ENCODE measurements at places on chromosomes 1 and 21.

GRCh38 chr1:41626616-41627375, 142.3 kb upstream of the EDN2 start:
- no peak for DNase-seq

GRCh38 chr1:86773341-86774288, 69.2 kb downstream of the SH3GLB1 start:
- no peak for DNase-seq

DNA sequence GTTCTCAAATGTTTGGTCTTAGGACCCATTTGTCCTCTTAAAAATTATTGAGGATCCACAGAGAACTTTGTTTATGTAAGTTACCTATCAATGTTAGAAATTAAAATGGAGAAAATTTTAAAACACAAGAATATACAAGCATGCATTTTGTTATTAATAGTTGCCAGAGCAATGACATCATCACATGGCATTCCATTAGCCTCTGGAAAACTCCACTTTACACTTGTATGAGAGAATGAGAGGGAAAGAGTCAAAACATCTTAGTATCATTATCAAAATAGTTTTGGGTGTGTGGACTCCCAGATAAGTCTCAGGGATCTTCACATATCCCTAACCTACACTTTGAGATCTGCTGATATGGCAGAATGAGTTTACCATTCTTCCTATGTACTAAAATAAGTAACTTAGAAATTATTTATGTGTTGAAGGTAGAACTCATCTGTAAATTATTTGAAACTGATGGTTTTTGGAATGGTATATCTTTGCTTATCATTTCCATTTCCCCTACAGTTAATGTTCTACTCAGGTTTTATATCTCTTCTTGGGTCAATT, 48.8 kb downstream of the RNF220 start:
- DNase-seq: no peak

DNA sequence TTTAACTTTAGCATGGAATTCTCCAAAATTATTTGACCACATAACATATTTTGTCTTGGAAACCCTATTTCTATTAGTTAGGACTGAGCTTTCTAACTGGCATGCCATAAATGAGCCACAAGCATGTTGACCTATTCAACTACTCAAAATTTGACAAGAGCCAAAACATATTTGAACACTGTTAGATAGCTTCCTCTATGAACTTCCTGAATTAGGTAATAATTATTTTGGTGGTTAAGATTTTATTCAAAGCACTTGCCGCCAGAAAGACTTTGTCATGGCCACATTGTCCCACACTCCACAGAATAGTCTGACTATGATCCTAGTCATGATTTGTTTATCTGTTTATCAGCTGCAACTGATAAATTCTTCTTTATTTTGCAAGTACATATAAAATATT, 23.1 kb upstream of the CTPS1 start:
- DNase-seq: no peak

GRCh38 chr1:236576004-236576403, 28.3 kb downstream of the HEATR1 start:
- no peak for DNase-seq

- no peak for DNase-seq
Measured at GRCh38 chr1:163459539-163459938, 137.8 kb downstream of the NUF2 start.

DNA sequence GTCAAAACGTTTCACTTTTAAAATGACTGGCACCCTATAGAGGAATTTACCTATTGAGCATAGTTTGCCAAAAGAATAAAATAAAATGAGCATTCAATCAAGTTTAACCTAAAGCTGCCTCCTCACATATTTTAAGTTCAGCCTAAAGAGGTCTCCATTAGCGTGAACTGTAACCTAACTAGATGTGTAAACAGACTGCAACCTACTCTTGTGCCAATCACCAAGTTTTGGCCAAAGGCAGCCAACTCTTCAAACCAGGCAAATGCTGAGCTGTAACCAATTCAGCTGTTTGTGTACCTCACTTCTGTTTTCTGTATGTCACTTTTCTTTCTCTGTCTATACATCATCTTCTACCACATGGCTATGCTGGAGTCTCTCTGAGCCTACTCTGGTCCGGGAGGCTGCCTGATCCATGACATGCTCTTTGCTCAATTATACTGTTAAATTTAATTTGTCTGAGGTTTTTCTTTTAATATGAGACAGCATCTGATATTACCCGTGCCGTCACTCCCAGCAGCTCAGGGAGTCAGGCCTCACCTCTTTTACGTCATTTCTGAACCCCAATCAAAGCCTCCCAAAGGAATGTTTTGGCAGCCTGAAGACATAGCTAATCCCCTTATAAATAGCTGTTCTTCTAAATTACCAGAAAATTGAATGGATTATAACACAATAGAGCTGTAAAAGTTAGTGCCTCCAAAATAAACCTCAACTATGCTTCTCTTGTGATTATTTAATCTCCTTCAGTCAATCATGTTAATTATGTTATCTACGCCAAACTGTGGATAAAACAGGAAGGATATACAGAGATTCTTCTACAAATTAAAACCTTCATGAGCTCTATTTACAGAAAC, 81.0 kb upstream of the NR5A2 start:
- DNase-seq: no peak

DNA sequence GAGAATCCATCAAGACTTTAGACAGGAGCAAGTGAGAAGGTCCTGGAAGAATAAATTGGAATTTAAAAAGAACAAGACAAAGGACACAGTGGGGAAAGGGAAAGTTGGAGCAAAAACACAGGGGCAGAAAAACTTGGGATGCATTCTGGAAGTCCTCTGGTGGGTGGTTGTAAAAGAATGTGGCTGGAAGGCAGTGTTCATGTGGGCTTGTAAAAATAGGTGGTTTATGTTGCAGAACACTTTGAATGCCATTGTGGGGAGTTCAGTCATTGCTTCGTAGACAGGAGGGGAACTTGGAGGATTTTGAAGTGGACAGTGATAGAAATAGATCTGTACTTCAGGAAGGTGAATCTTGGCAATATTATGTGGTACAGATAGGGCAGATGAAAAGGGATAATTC, 15.2 kb downstream of the KIF1B start:
- no peak for DNase-seq

DNA sequence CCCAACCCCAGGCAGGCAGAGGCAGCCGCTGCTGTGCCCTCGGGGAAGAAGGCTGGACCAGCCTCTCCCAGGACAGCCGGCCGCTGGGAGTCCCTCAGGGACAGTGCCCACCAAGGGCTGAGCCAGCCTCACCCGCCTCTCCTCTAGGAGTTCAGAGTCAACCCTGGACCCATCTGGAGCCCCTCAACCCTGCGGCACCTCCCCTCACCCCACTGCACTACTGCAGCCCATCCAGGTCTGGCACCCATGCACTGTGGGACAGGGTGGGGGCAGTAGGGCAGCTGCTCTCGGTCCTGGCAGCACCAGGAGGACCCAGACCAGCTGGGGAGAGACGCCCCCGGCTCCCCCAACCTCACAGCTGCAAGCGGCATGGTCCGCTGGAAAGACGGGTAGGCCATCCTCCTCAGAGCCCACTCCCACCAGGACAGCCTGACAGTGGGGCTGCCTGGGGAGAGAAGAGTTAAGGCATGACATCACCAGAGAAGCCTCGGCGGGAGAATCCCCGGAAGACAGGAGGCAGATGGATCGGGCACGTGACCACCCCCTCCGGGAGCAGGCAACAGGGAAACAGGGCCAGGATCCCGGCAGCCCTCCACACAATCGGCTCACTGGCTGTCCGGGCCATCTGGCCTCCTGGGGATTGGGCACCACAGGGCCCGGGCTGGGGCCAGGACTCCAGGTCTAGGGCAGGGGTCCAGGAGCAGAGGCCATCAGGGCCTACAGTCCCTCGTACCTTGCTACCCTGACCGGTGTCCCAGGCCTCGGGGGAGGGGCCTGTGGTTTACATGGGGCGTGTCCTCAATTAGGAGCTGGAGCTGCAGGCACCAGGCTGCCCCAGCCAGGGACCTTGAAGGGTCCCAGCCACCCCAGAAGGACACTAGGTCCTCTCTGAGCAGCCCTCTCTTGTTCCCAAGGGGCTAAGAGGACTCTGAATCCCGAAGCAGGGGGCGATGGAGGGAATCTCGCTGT, 3.1 kb downstream of the ACAP3 start:
- DNase-seq: no peak

DNA sequence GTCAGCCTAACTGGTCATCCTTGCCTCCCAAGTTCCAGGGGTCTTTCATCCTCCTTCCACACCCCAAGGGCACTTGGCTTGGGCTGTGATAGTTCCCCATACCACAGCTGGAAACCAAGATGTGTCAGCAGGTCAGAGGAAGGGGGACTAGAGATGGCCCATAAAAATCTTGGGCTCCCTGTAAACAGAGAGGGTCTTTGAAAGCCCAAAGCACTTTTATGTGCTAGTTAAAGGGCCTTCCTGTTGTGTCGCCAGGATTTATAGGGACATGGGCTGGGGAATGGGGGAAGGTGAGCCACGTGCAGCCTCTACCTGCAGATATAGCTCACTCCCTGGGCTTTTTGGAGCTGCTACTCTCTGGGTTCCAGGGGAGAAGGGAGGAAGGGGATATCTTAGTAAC, 11.9 kb upstream of the UBL4B start:
- DNase-seq: no peak

DNA sequence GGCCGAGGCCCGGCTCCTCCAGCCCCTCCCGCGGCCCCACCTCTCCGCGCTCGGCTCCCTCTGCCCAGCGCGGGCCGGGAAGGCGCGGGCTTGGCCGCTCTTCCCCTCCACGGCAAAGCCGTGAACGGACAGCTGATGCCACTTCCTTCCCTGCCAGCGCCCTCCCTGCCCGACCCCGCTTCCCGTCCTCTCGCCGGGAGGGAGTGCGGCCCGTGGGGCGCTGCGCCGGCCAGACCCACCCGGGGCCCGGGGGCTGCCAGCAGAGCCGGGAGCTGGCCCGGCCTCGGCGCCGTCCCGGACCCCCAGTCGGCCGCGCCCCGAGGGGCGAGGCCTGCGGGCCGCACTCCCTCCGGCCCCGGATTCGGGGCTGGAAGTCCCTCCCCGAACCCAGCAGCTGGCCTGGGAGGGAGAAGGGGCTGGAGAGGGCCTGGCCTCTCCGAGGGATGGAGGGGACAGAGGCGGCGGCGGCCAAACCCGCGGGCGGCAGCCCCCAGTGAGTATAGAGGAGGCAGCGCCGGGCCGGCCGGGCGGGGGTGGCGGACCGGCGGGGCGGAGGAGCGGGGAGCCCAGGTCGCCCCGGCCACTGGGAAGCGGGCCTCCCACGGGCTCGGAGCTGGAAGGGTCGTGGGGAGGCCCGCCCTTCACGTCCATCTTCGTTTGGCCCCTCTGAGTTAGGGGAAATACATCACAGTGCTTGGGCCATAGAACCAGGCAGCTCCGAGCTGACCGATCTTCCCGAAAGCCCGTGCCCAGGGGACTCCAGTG, at the start of gene KIAA1614:
KIAA1614 (plus strand) TSS at position 97 of the 765 bp plus-strand sequence; CDS start at position 444, 347 bp downstream.
- DNase-seq: no peak
